AG09319 (cell line): ENCODE measurements at places on chromosomes 1 and 21.
A peak's percentile ranks its signal among the peaks of the same experiment; 100 is the strongest.

DNA sequence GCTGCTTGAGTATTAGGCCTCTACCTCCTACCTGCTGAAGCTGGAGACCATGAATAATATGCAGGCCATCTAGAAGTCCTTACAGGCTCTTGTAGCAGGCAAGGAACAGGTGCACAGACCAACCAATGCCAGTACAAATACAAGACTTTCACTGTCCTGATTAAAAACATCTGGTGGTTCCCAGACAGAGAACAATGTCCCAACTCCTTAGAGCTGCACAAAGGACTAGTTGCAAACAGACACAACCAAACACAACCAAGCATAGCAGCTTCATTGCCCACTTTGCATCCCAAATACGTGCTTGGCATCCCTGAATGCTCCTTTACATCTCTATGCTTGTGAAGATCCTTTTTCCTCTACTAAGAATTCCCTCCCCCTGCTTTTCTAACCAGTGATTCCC, 98.1 kb upstream of the CXADR start:
- no peak for DNase-seq

DNA sequence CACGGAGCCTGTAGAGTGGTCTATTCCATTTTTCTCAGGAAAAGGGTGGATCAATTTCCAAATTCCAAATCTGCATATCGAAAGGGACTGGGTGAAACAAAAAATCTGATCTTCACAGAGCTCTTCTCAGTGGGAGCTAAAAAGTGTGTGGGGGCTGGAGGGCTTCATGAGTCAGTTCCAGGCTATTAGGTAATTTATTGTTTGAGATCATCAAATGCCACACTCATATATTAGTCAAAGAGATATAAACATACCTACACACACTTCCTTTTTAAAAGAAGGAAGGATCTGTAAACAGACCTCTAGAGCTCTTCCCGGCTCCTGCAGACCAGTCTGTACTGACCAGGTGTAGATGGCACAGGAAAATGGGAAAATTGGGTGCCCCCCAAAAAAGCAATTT, 175.4 kb downstream of the ZBTB18 start:
- DNase-seq, result no peak

DNA sequence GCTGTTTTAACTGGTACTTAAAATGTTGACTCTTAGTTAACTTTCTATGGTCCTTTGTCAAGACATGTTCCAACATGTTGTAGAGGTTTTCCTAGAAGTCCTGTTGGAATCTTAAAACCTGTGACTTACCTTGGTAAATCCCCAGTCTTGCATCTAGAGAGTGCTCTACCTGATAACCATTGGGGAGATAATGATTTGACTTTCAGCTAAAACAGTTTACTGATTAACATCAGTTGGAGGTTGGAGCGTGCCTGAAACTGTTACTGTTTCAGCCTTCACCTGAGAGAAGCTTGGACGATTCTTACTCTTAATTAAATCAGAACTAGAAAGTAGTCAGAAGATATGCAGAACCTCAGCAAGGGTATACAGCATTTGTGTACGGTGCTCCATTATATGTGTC, 8.8 kb downstream of the MDM4 start:
- no peak for DNase-seq

DNA sequence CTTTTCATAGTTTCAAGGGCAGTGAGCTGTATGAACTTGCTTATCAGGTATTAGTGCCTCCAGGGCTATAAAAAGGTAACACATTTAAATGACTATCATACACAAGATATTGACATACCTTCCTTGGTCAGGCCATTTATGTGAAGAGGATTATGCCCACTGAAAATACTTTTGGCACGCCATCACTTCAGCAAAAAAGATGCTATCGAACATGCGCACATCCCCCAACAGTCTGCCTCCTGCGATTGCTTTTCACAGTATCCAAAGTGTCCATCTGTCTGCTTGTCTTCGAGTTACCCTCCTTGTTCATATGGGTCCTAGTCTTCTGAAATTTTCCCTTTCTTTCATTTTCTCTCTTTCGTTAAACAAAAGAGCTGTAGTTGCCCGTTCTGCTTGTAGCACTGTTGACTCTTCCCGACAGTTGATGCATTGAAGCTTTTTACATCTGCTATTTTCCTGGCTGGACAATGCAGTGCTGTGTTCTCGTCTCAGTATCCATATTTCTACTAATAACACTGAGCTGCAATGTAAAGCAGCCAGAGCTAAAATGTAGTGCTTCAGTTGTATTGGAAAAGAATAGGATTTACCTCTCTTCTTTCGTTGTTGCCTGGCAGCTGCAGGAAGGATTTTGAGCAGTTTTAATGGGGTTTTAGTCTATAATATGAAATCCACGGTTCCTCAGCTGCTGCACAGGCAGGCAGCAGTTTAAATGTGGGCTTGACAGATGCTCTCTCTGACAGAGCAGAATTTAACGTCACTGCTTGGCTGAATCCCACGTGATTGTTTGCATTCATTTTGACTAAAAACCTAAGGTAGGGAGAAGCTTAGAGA, at the start of gene B3GALT2:
TSS of gene B3GALT2 (minus strand) at position 713 of the 831 bp plus-strand sequence. CDS start 5,051 bp downstream, outside the sequence.
- no peak for DNase-seq

- no peak for DNase-seq
Measured at GRCh38 chr1:40221977-40222772, 25.6 kb upstream of the TMCO2 start.

GRCh38 chr1:114278430-114278829, 124.8 kb upstream of the SYT6 start:
- DNase-seq, result no peak

DNA sequence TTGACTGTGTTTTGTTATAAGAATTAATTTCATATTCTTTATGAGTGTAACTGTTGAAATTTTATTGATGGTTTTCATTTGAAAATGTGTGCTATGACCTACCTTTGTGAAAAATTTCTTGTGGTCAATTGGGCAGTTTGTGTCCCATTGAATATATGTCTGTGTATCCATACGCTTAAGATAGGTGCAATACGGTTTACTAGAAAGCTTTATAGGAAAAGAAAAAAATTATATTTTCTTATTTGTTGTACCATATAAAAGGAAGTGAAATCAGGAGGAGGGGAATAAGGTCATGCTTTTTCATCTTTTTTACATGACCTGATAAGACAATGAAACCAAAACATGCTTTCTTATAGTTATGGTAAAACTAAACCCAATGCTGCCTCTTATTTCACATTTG, 807.7 kb downstream of the USP25 start:
- DNase-seq, result no peak

- DNase-seq, result no peak
Measured at GRCh38 chr1:89355056-89355455, 8.8 kb upstream of the GBP6 start.

- DNase-seq, result peak; percentile 69
Measured at GRCh38 chr1:244065960-244066388, 14.9 kb downstream of the ZBTB18 start.

GRCh38 chr1:160808289-160808688, 12.3 kb downstream of the LY9 start:
- no peak for DNase-seq

DNA sequence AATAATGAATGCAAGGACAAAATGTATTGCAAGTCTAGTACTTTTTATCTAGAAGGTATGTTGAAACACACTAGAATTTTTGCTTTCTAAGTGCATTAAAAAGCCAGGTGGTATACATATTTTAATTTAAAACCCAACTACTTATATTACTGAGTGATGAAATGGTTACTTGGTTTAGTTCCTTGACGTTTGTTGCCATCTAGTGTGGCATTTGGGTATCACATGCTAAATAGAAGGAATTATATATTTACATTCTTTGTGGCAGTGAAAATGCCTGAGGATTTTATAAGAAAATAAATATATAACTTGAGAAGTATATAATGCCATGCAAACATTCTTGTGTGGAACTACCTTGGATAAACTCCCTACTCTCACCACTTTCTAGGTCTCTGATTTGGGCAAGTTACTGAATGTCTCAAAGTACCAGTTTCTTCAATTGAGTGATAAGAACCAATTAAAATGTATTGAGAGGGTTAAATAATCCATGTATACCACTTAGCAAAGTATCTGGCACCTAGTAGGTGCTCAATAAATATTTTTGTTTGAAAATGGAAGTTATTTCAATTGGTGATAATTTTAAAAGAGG, 69.6 kb downstream of the SDCCAG8 start:
- peak; percentile 46 for DNase-seq

GRCh38 chr1:180969434-180969833, 53.2 kb downstream of the STX6 start:
- no peak for DNase-seq
